RPMI8226 (cell line): ENCODE measurements at places on chromosomes 13 and 19.

DNA sequence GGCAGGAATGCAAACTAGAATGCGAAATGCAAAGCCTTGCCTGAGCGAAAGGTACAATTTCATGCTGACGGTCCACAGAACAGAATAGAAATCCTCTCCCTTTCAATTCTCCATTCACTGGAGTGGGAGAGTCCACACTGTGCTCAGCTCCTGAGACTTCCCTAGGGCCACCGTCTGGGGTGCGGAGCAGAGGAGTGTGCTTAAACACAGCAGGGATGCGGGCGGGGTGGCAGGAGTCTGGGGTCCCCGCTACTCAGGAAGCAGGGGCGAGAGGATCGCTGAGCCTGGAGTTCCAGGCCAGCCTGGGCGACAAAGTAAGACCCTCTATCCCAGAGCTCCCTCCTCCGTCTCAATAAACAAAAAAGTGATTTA is 552 bp upstream of the ZNF816 start:
- no peak for DNase-seq

- no peak for DNase-seq
These were observed 12.0 kb upstream of the NUMBL start for GRCh38 chr19:40702337-40703012.

- DNase-seq = no peak
These were observed 279.5 kb upstream of the PCDH20 start for GRCh38 chr13:61695147-61695546.

DNA sequence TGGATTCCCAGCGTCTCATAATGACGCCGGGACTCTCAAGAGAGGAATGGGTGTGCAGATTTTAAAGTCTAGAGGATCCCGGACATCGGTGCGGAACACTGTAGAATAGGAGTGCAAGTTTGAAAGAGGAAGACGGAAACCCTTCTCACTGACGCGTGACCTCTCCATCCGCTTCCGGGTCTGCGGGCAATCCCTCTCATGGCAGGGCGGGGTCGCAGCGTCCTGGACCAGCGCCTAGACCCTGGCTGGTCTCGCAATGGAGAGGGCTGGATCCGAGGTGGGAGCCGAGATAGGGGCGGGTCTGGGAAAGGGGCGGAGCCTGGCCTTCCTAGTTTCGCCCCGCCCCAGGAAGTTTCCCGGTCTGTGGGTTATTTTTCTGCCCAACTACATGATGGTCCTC is 4.6 kb upstream of the ZNF845 start:
- DNase-seq = peak; percentile 58

GRCh38 chr13:89486065-89486464 is 1814.9 kb downstream of the SLITRK5 start:
- DNase-seq = no peak

- DNase-seq = no peak
These were observed 346.6 kb downstream of the TSHZ3 start for GRCh38 chr19:31002518-31003244.

- peak; percentile 7 for DNase-seq
These were observed 62.8 kb upstream of the DIAPH3 start for GRCh38 chr13:60226507-60226906.

- DNase-seq = peak; percentile 65
These were observed 3.3 kb downstream of the LYL1 start for GRCh38 chr19:13099073-13099999.

DNA sequence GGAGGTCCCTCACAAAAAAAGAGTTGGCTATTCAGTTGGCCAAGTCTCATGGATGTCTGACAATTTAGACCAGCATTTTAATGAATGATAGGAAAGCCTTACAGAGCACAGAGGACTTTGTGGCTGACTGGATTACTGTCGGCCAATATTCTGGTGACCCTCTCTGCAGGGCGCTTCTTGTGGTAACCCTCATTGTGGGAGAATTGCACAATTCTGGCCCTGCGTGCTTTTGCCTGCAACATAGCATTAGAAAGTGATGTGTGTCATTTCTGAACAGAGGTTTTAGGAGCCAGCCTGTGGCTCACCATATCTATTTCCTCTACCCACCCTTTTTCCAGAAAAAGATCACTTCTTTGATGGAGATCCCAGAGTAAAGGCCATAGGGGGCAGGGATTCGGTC is 71.4 kb downstream of the EFNB2 start:
- DNase-seq = no peak

- DNase-seq = no peak
These were observed 3.0 kb upstream of the C19orf81 start for GRCh38 chr19:50646074-50646807.

GRCh38 chr19:42090672-42091071 is 14.7 kb downstream of the ZNF574 start:
- DNase-seq = peak; percentile 16

- DNase-seq = no peak
These were observed 129.3 kb downstream of the KCNRG start for GRCh38 chr13:50144246-50145160.

- no peak for DNase-seq
These were observed 16.2 kb upstream of the MISP start for GRCh38 chr19:734716-735115.

- DNase-seq = peak; percentile 63
These were observed at the start of gene PRMT1 for GRCh38 chr19:49677231-49677900. Gene PRMT1, plus strand, starts transcription at chr19:49677271. Its CDS starts 10 bp downstream, at chr19:49677281.

DNA sequence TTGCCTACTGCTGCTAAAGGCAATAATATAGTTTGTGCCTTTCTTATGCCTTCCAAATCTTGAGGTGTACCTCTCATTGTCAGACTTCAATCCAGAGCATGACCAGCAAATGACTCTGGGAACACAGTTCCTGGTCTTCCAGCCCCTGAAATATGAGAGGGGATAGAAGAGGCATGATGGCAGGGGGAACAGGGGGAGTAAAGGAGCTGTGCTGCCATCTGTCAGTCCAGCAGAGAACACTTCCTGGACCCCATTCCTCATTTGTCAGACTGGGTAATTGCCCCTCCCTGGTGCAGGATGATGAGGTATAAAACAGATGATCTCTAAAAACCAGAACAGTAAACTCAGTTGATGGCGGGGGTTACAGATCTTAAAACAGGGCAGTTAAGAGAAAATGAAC is 618.7 kb downstream of the DIAPH3 start:
- DNase-seq = no peak

DNA sequence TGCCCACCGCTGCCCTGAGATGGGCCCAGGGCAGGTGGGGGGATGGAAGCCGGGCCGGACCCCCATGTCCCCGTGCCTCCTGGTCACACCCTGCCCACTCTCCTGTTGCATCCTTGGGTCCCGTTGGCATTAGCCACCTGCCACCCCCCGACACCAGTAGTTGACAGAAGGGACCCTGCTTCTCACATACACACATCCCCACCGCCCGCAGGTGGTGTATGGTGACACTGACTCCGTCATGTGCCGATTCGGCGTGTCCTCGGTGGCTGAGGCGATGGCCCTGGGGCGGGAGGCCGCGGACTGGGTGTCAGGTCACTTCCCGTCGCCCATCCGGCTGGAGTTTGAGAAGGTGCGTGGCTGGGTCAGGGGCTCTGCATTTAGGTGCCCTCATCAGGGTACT is 5.2 kb upstream of the SPIB start:
- DNase-seq = no peak

- DNase-seq = no peak
These were observed 25.4 kb downstream of the MAP2K2 start for GRCh38 chr19:4098493-4098892.

DNA sequence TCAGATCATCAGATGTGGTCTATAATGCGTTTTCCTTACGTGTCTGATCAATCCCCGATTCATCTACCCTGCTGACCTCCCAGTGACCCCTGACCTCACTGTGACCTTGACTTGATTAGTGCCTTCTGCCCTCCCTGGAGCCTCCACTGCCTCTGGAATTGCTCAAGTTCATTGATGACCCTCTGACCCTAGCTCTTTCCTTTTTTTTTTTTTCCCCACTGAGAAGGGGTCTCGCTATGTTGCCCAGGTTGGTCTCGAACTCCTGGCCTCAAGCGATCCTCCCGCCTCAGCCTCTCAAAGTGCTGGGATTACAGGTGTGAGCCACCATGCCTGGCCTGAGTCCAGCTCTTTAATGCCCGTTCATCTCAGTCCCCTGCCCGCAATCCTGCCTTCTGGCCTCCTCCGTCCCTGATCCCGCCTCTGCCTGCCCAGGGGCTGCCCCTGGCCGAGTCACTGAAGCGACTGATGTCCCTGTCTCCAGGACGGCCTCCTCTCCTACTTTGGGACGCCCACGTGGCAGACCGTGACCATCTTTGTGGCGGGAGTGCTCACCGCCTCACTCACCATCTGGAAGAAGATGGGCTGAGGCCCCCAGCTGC is 4.0 kb upstream of the FTL start:
- no peak for DNase-seq

DNA sequence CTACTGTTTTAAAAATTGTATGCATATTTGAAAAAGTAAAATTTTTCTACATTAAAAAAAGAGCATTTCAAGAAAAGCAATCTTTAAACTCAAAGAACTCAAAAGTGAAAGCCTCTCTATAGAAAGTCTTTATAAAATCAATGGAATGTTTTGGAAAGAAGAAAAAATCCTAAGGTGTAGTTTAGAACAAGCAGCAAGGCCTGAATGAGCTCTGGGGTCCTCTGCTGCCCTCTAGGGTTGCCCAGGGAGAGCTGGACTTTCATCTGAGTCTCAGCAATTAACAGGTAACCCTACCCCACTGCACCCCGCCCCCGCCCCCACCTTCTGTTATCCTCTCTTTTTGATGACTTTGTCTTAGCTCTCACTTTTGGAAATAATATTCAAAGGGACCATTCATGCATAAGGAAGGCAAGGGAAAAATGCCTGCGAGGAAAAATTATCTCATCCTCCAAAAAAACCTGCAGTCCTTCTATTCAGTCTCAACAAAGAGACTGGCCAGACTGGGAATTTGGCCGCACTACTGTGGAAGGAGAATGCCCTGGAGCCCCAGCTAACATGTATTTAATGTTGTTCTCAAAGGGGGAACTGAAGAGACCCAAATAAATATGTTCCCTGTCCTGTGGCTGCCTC is 24.1 kb downstream of the SLC25A30 start:
- peak; percentile 38 for DNase-seq

DNA sequence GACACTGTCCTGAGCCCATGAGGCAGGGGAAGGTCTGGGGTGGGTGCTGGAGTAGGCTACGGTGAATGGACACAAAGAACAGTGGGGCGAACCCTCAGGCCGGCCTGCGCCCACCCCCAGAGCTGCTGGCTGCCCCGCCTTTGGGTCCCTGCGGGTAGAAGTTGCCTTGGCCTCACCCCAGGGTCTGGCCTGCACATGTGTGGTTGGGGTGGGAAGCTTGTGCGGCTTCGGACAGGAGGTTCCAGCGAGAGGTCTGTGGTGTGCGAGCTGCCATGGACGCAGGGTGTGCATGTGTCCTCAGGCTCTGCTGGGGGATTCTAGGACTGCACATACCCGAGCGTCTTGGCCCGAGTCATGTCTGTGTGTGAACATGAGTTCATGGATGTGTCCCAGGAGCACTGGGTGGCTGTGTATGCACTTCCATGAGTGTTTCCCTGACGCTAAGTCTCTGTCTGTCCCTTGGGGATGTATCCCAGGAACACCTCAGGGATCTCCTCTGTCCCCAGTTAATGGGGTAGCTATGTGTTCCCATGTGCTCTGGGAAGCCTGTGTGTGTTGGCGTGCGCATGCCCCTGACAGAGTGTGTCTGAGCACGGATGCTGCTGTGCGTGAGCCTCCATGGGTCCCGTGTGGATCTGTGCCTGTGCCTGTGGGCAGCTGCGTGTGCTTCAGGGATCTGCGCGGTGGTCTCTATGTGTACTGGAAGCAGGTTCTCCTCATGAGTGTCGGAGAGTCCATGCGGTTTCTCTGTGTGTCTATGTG is 20.8 kb upstream of the POU2F2 start:
- DNase-seq = no peak

GRCh38 chr13:33263976-33264619 is 21.5 kb downstream of the STARD13 start:
- DNase-seq = no peak

GRCh38 chr19:10388957-10389356 is 8.6 kb upstream of the TYK2 start:
- DNase-seq = peak; percentile 75

GRCh38 chr13:26881154-26881553 is 120.6 kb upstream of the GPR12 start:
- no peak for DNase-seq

GRCh38 chr13:60094385-60095088 is 69.2 kb downstream of the DIAPH3 start:
- no peak for DNase-seq

DNA sequence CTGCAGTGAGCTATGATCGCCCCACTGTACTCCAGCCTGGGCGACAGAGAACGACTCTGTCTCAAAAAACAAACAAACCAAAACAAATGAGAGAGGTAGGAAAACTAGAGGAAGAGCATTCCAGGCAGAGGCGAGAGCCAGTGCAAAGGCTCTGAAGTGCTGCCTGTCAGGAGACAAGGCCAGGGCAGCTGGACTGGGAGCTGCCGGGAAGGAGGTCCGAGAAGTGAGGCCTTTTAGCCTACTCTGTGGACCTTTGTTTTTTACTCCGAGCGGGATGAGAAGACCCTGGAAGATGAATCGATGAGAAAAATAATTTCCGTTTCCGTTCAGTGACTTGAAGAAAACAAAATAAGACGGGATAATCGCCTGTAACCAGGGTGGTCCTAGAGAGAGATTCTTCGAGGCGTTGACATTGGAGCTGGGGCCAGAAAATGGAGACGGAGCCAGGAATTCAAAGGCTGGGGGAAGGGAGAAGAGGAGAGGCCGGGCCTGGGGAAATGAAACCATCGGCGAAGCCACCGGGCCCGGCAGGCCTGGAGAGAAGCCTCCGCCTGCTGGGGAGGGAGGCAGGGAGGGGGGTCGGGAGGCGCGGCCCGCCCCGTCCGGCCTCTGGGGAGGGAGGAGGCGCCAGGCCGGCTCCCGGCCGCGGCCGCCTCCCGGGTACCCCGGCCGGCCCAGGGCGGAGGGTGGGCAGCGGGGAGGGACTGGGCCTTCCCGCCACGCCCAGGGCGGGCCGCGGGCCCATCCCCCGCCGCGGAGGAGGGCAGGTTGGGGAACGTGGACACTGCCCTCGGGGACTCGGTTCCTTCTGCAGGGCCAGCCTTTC is 7.8 kb upstream of the SERTAD1 start:
- DNase-seq = peak; percentile 88

DNA sequence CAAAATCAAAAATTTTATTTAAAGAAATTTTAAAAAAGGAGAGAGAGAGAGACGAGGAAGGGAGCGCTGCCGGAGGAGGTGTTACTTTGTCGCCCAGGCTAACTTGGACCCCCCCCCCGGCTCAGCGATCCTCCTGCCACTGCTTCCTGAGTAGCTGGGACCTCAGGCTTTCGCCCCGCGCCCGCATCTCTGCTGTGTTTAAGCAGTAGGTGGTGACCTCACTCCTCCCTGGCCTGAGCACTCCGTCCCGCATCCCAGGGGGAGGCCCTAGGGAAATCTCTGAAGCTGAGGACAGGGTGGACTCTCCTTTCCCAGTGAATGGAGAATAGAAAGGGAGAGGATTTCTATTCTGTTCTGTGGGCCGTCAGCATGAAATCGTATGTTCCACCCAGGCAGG is 485 bp upstream of the ZNF845 start:
- peak; percentile 39 for DNase-seq

- no peak for DNase-seq
These were observed 178.0 kb upstream of the KL start for GRCh38 chr13:32837973-32838927.

GRCh38 chr19:47427241-47428176 is 8.2 kb upstream of the MEIS3 start:
- DNase-seq = peak; percentile 61
